ENCODE measurements at places on chromosomes 6 and 20.
A peak's percentile ranks its signal among the peaks of the same experiment; 100 is the strongest.

DNA sequence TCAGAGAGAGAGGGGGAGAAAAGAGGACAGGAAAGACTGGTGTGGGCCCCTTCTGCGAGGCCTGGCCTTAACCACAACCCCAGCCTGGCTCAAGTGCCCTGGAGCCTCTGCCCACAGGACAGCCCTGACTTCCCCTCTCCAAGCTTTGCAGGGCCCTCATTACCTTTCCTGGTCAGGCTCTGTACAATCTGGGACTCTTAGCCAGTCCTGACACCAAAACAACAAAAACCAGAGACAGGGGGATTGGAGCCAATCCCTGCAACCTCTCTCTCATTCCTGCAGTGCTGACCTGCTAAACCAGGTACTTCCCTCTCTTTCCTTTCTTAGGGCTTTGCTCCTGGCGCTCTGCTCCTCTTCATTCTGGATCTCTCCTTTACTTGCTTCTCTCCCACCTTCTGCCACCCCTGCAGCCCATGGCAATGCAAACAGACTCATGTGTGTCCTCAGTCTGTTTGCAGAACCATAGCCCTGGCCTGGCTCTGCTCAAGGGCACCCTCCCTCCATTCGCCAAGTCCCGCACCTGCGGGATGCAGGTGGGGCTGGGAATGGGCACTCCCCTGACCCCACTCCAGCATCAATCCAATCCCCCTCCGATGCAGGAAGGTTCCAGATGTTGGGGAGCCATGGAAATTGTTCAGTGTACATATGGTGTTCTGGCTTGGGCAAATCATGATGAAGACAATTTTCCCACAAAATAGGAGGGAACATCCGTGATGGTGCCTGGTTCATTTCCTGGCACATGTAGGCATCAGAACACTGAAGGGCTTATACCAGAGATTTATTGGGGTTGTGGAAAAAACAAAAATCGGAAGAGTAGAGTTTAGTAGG lies 38.1 kb downstream of the RPP40 start:
- DNase-seq = no peak

- peak; percentile 17 for DNase-seq
Measured at GRCh38 chr6:149925253-149925973, 2.5 kb upstream of the RAET1G start.

GRCh38 chr6:119032428-119032827 lies 46.0 kb downstream of the FAM184A start:
- DNase-seq = no peak

DNA sequence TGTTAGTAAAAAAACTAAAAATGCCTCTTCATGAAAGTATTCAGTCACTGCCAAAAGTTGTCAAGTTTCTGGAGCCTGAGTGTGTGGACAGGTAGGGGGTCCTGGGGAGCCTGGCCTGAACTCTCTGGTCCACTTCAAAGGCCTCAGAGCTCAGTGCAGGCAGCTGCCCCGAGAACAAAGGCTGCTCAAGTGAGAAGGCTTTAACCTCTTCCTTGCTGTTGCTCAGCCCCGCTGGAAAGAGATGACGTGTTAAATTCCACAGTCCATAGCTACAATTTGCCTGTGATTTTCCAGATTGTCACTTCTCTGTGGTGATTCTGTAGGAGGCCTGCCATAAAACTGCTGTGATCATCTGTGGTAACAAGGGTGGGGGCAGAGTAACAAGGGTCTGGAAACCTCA lies 96.9 kb downstream of the FAM120B start:
- DNase-seq = peak; percentile 49

- DNase-seq = no peak
Measured at GRCh38 chr6:110307368-110307767, 50.8 kb downstream of the METTL24 start.

GRCh38 chr20:6489361-6490171 lies 277.9 kb upstream of the BMP2 start:
- peak; percentile 69 for DNase-seq

GRCh38 chr20:29319725-29320124 lies 1937.7 kb upstream of the DEFB115 start:
- DNase-seq = no peak

GRCh38 chr6:148200781-148201180 lies 141.9 kb upstream of the SASH1 start:
- no peak for DNase-seq

GRCh38 chr6:162866656-162867055 lies 138.9 kb downstream of the PACRG start:
- DNase-seq = no peak

- no peak for DNase-seq
Measured at GRCh38 chr6:56048601-56049000, 173.2 kb upstream of the BMP5 start.

DNA sequence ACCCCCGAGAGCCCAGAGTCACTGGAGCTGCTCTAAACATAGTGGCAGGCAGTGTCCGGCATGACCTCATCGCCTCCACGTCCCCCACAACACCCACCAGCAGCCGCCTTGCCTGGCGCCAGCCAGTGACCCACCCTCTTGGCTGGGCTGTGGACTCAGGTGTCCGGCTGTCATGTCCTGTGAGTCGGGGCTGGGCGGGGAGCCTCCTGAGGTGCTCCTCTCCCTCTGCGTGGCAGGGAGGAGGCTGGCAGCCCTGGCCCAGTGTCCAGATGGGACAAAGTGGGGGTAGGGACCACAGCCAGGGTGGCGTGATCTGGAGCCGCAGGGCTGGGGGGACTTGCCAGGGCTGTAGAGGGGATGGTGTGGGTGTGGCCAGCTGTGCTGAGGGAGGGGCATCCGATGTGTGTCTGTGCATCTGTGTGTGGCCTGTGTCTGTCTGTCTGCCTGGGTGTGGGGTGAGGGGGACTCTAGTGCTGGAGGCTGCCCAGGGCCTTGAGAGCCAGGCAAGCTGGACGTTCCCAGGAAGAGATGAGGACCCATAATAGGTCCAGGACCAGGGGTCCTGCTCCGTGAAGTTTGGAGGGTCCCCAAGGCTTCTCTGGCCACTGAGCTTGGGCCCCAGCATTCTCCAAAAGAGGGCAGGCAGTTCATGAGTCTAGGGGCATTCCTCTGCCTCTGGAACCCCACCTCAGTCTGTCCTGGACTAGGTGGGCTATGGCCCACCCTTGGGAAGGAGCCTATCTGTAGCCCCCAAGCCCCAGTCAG lies 2.3 kb upstream of the SOX18 start:
- no peak for DNase-seq
